Sigmoid colon (tissue), 7 donors: ENCODE measurements at places on chromosomes 16 and 17. TPM values are rescaled to one million over a fixed set of nuclear protein-coding genes. Genes with fewer than 3 reads are reported as not detected.
A peak's percentile ranks its signal among the peaks of the same experiment; 100 is the strongest.

DNA sequence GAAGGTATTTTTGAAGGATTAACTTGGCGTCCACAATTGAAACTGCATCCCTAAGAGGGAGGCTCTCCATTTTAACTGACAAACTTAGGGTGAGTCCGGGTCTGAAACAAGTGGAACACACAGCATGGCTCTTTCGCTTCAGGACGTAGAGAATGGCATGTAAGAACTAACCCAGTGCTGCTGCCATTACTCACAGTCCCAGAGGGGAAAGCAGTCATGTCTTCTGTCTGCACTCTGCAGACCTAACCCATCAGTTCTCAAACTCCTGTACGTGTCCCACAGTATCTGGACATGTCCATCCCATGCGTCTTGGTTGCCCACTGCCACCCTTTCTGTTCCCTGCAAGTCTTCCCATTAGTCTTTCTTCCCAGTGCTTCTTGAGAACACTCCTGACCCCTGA lies 563 bp downstream of the ST6GALNAC1 start:
- no peaks in the 10 kb centered on the region for H3K27me3 ChIP-seq
- DNase-seq, result no peak
- peak overlapping the region; percentile 15 for H3K4me3 ChIP-seq
- no peaks in the 10 kb centered on the region for H3K4me1 ChIP-seq

GRCh38 chr17:36829676-36830075 lies 107.6 kb upstream of the LHX1 start:
- H3K27me3 ChIP-seq, result peaks cover 3% of the 10 kb centered on the region
- H3K4me3 ChIP-seq, result no peak overlapping the region
- H3K36me3 ChIP-seq, result no peaks in the 10 kb centered on the region

GRCh38 chr16:79887541-79888540 lies 287.3 kb upstream of the MAF start:
- no peak overlapping the region for H3K27ac ChIP-seq
- no peak for DNase-seq
- H3K27me3 ChIP-seq, result no peaks in the 10 kb centered on the region

- H3K36me3 ChIP-seq, result no peaks in the 10 kb centered on the region
- no peaks in the 10 kb centered on the region for H3K4me1 ChIP-seq
- DNase-seq, result no peak
- no peak overlapping the region for H3K4me3 ChIP-seq
- no peak overlapping the region for H3K27ac ChIP-seq
Observed at GRCh38 chr17:6085812-6086211, 15.6 kb downstream of the WSCD1 start.

GRCh38 chr16:82954224-82954929 lies 327.6 kb downstream of the CDH13 start:
- H3K27ac ChIP-seq, result no peak overlapping the region
- DNase-seq, result no peak
- no peaks in the 10 kb centered on the region for H3K27me3 ChIP-seq
- no peak overlapping the region for H3K4me3 ChIP-seq

DNA sequence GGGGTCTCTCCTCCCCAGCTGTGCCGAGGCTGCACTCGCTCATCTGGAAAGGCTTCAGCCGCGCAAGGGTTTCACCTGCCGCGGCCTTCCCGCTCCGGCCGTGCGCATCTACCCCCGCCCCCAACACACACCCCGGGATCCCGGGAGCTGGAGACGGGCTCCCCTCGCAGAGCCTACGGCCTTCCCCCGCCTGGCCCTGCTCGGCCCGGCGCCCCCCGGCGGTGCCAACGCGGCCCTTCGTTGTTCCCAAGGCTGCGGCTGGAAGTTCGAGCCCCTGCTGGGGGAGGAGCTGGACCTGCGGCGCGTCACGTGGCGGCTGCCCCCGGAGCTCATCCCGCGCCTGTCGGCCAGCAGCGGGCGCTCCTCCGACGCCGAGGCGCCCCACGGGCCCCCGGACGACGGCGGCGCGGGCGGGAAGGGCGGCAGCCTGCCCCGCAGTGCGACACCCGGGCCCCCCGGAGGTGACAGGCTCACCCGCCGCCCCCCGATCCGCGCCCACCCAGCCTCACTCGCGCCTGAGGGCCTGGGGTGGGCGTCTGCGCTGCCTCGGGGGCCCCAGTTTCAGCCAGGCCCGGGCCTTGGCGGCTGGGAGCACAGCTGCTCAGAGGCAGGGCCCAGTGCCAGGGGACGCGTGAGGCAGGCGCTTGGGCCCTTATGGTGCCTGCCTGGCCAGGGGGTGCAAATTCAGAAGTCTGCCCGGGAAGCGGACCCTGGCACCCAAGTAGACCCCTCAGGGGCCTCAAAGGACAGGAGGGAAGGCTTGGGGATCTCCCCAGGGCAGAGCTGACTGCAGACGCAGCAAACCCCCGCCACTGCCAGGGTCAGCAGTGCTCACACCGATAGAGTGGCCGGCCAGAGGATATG lies 11.2 kb downstream of the GALK1 start:
- peak; percentile 89 for DNase-seq
- H3K4me1 ChIP-seq, result peaks cover 20% of the 10 kb centered on the region
- H3K36me3 ChIP-seq, result peaks cover 12% of the 10 kb centered on the region
- peak overlapping the region; percentile 54 for H3K4me3 ChIP-seq

DNA sequence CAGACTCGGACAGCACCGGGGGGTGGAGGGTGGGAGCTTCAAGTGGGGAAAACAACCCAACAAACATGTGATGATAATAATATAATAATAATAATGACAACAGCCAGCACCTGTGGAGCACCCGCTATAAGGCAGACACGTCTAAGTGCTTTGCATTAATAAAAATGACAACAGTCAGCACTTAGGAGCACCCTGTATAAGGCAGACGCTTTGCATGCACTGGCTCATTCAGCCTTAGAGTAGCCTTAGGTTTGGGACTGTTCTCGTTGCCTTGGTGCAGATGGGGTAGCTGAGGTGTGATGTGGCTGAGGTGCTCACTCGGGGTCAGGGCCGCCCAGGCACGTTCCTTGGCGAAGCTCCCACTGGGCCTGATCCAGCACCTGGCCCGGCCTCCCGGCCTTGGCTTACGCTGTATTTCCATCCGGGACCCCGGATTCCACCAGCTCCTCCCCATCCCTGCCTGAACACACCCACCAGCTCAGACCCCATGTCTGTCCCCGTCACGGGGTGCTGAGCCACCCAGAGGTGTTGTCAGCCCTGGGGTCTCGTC lies 144.0 kb upstream of the CIBAR2 start:
- H3K27ac ChIP-seq, result no peak overlapping the region
- H3K27me3 ChIP-seq, result no peaks in the 10 kb centered on the region
- no peaks in the 10 kb centered on the region for H3K36me3 ChIP-seq
- no peaks in the 10 kb centered on the region for H3K4me1 ChIP-seq
- DNase-seq, result no peak
- no peak overlapping the region for H3K4me3 ChIP-seq

DNA sequence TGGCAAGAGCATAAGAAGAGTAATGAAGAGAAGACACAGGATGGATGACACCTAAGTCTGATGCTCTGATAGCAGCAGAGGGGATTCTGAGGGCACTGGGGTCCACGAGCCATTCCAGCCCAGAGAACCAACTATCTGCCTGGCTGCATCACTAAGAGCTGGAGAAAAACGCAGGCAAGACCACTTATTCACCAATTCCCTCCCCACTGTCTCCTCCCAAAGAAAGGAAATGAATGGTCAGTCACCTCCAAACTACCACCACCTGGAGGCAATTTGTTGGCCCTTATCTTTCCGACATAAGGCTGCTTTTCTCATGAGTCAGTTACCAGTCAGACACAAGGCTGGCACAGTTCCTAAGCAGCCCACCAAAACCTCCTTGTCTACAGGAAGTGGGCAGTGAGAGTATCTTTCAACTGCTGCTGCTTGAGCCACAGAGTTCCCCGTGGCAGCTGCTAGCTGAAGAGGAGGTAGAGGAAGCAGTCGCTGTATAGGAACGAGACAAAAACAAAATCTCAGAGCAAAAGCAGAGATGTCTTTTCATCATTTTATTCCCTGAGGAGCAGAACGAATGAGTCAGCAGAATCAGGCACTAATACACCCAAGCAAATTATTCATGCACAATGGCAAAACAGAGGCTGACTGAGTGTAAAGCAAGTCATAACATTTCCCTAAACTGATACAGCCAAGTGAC lies 111.1 kb downstream of the SMG6 start:
- H3K27me3 ChIP-seq, result no peaks in the 10 kb centered on the region
- no peak overlapping the region for H3K4me3 ChIP-seq
- DNase-seq, result no peak
- H3K4me1 ChIP-seq, result peaks cover 21% of the 10 kb centered on the region

EMC8 gene
- total RNA-seq, result 32.7 TPM

GRCh38 chr16:70568601-70569237 lies 45.1 kb downstream of the SF3B3 start:
- H3K4me1 ChIP-seq, result no peaks in the 10 kb centered on the region
- peaks cover 87% of the 10 kb centered on the region for H3K36me3 ChIP-seq
- DNase-seq, result no peak

DNA sequence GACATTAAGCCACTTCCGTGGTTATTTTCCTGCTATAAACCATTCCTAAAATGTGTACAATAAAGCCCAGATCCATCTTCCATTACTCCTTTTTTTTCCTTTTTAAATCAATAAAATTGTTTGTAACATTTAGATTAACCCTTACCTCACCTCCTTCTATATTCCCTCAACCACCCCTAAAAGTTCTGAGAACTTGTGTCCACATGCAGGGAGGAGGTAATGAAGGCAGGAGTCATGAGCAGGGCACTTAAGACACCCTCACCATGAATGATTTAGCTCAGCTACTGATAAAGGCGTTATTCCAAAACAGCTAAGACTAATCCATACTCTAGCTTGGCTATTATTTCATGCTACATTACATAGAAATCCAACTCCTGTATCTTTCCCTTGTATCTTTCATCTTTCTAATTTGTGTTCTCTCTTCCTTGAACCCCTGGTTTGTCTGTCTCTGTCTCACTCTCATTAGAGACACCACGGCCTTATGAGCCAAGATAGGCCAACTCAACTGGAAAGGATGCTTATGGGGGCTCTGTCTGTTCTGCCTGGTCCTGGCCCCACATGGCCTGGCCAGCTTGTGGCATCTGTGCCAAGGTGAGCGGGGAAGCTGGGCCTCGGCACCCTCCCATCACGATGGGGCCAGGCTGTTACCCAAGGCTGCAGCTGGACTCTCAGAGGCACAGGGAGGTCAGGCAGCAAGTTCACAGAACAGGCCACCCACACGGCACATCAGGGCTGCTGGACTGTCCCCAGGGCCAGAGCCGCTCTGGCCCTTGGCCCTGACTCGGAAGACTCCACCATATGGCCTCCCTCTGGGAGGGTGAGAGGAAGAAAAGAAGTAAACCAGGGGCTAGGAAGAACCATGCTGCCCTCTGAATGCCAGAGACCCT lies 294.4 kb downstream of the SOX9 start:
- DNase-seq, result no peak
- H3K27ac ChIP-seq, result no peak overlapping the region
- no peaks in the 10 kb centered on the region for H3K27me3 ChIP-seq
- no peaks in the 10 kb centered on the region for H3K4me1 ChIP-seq

CACNG1 gene
- total RNA-seq, result not detected

PABPN1L gene
- not detected for total RNA-seq

ASPSCR1 gene
- 21.6 TPM for total RNA-seq

GRCh38 chr17:76529224-76530094 lies 8.1 kb downstream of the CYGB start:
- H3K4me3 ChIP-seq, result no peak overlapping the region
- H3K4me1 ChIP-seq, result no peaks in the 10 kb centered on the region
